ENCODE measurements at places on chromosomes 12 and 14. TPM values are rescaled to one million over a fixed set of nuclear protein-coding genes. Genes with fewer than 3 reads are reported as not detected.

DNA sequence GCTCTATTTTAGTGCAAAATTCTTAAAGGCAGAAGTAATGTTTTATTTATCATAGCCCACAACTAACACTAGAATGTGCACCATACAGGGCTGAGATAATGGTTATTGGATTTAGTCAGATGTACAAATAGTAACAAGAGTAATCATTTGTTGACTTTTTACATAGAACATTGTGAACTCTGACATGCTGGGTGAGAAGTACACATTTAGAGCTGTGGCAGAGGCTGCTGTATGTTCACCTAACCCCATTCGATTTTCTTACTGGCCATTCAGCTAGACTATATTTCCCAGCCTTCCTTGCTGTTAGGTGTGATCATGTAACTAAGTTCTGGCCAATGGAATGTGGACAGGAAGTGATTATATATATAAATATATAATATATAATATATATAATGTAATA is 89.1 kb downstream of the DRAM1 start:
- no peak for DNase-seq

The SSPN gene
- 0.39 TPM for total RNA-seq

- no peak for DNase-seq
Measured at GRCh38 chr14:89851106-89851505, 103.4 kb downstream of the EFCAB11 start.

The KLRF1 gene
- total RNA-seq = not detected

- no peak for DNase-seq
Measured at GRCh38 chr14:49134940-49135339, 451.2 kb downstream of the RPS29 start.

DNA sequence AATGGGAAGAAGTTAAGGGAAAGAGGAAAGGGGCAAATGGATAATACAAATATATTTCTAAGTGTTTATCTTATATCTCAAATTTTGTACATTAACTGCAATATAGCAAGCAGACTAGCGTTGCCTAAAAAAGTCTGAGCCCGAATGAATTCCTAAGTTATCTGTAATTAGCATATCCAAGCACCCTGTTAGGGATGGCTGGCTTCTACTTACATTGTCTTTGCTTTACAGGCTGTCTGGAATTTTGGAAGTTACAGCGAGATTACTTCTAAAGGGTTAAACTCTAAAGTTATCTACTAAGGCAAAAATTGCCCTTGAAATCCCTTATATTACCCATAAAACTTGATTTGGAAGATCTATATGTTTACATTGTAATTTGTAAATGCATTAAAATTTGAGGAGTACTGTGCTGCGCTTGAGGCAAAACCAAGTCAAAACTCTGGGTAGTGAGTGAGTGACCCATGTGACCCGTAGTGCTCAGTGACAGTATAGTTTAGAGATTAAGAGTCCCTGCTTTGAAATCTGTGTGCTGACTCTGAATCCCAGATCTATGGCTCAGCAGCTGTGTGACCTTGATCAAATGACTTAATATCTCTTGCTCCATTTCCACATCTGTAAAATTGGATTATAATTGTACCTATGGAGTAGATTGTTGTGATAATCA is 17.3 kb upstream of the LIN7A start:
- no peak for DNase-seq
